NCI-H748 treated with DMSO at 0.1 percent for 48 hours (cell line): ENCODE measurements at places on chromosomes 16 and 17.

- no peak for DNase-seq
Measured at GRCh38 chr16:24098896-24099295, 157.2 kb upstream of the CACNG3 start.

- no peak for DNase-seq
Measured at GRCh38 chr17:75553295-75554110, 28.0 kb downstream of the LLGL2 start.

DNA sequence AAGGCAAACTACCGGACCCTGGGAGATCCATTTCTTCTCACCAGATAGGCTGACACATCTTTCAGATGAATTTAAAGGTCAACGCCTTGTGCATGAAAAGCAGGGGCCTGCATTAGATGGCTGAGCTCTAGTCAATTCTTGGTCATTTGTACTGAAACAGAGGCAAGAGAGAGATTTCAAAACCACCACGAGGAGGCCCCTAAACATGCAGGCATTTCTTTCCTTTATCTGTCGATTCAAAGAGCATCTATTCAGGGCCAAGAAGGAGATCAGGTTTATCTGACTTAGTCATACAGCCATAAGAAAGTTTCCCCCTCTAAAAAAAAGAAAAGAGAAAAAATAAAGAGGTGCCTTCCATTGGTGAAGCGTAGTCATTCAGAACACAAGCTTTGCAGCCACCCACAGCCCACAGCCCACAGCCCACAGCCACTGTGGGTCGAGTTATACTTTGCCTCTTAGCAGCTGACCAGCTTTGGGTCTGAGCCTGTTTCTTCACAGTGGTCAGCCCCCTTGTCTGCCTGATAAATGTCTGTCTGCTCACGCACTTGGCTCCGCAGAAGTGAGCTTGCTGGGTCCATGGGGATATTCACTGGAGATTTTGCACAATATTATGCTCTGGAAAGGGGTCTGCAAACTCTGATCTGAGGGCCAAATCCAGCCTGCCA lies 207.5 kb downstream of the CDH13 start:
- DNase-seq: no peak

DNA sequence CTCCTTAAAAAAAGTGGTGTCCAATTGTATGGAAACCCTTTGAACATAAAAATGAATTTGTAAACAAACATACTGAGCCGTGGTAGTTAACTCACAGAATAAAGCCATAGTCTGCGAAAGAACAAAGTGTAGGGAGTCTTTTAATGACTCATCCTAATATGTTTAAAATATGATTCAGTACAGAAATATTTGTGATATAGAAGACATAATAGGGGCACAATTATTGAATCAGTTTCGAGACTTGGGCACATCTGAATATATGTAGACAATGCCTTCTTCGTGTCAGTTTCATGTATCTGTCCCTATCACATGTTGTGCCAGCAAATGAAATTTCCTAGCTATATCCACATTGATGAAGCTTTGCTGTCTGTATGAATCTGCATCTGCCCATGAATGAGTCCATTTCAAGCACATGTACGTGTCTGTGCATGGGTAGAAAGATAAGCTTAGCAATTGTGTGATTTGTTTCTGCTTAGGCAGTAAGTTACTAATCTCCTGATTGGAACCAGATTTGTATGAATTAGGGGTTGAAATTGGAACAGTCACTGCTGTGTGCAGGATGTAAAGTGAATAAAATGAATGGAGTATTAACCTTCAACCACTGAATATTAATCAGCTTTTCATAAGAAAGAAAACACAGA lies 112.5 kb upstream of the SOX9 start:
- DNase-seq: no peak

DNA sequence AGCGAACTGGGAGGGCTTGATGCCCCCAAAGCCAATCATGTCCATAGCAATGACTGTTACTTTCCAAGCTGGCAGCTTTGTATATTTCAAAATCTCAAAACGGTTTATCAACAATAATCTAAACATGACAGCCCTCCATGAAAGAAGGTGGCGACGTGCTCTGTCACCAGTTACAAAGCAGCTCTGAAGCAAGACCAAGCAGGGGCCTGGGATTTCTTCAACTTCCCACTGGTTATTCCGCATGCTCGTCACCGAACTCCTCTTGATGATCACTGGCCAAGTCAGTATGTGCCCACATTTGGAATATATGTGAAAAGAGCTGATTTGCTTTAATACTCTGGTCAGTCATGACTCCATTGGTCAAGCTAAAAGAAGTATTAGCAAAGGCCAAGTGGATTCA lies 175.6 kb downstream of the VPS53 start:
- no peak for DNase-seq

- DNase-seq: peak; percentile 44
Measured at GRCh38 chr17:72985882-72986720, 106.4 kb downstream of the SLC39A11 start.
